Stimulated activated CD8-positive, alpha-beta memory T cell treated with anti-CD3 and anti-CD28 coated beads, Interleukin-4, amount 100 ng/mL, for 1 hour (primary cell): ENCODE measurements at places on chromosomes 1 and 21.

- DNase-seq = no peak
These were observed 12.8 kb downstream of the GCSAML start for GRCh38 chr1:247561711-247562110.

DNA sequence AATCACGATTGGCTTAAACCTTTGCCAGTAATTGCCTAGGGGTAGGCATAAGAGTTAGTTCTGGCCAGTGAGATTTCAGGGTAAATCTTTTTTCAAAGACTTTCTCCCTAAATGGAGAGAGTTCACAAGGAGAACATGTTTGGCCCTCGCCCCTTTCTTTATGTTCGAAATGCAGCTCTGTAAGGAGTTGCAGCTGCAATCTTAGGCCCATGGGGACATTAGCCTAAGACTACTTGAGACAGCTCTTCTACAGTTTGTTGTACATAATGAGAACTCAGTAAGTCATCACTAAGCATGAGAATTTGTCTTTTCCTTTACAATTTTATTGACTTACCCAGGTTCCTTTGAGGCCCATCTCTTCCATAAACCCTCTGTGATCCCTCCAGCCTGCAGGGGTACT lies 40.4 kb upstream of the GADD45A start:
- DNase-seq = no peak

DNA sequence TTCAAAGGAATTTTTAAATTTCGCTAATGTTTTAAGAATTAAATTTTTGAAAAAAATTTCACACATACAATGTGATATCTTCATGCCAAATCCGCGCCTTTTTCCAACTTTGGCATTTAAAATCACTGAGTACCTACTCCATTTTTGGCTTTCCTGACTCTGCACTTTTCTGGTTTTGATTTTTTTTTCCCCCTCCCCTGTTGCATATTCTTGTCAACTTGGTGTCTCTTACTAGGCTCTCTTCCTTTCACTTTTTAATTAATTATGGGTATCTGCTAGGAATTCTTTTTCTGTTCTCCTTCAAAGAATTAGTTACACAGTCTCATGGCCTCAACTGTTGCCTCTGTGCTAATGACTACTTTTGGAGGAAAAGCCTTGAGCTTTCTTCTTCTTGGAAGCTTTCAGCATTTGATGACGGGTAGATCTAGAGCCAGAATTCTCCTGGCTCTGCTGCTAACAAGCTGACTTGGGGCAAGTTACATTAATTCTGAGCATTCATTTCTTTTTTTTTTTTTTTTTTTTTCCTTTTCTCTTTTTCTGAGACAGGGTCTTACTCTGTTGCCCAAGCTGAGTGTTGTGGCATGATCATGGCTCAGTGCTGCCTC lies 1.8 kb downstream of the AGL start:
- no peak for DNase-seq

DNA sequence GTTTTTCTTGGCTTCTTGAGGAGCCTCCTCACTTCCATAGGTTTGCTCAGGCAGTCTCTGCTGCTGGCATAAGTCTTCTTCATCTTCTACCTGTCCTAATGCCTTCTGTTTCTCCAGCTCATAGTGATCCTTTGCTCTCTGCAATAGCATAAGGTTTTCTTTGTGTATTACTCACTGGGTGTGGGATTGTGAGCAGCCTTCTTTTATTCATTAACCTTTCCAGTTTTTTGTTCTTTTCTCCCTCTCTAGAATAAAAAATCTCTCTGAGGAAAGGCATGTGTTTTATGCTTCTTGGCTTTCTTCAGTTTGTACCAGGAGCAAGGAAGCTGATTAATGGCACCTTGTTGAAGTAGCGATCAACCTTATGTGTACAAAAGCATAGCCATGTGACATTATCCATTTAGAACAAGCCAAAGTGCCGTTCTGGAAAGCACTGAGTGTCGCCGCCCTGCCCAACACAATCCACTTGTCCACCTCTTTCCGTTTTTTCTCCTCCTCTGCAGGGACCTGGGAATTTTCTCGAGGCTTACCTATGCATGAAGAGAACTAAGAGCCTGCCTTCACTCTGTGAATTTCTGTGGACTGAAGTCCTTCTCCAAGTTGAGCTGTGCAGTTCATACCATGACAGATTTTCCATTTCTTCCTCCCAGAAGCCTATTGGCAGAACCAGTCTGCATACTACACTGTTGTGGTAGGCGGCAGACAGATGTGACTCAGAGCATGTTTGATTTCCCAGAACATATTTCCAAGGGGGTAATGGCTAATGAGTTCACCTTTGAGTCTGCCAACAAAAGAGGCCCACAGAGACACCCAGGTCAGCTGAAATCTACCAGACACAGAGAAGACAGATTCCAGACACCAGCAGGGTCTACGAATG lies 39.0 kb downstream of the DPT start:
- no peak for DNase-seq

DNA sequence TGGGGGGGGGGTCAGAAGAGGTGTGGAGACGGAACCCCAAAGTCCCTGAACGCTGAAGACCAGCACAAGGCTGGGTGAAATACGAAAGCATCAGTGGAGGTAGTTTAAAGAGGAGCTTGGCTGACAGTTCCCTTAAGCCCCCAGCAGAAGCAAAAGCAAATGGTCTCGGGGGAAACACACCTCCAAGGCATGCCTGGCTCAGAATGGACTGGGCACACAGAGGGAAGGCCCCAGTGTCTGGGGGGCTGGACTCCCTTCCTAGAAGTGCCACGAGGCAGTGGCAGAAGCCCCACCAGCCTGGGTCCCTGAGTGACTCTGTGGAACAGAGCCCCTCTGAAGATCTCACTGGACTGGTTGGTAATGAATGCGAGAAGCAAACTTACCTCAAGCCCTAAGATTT lies 43.9 kb downstream of the UBE2G2 start:
- no peak for DNase-seq

- DNase-seq = no peak
These were observed 266.3 kb upstream of the OLFM3 start for GRCh38 chr1:102262994-102263393.

GRCh38 chr1:30872033-30872947 lies 36.3 kb downstream of the SDC3 start:
- DNase-seq = no peak

DNA sequence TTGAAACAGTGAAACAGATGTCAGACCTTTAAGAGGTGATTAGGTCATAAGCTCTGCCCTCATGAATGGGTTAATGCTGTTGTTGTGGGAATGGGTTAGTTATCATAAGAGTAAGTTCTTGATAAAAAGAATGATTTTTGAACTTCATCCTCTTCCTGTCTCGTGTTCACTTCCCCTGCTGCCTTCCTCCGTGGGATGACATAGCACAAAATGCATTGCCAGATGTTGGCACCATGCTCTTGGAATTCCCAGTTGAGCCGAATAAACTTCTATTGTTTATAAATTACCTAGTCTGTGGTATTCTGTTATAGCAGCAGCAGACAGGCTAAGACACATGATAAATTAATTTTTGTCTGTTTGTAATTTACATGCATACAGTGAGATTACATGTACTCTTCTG lies 112.0 kb upstream of the LRRC7 start:
- DNase-seq = no peak

- no peak for DNase-seq
These were observed 32.6 kb downstream of the TRIM67 start for GRCh38 chr1:231194476-231194842.

DNA sequence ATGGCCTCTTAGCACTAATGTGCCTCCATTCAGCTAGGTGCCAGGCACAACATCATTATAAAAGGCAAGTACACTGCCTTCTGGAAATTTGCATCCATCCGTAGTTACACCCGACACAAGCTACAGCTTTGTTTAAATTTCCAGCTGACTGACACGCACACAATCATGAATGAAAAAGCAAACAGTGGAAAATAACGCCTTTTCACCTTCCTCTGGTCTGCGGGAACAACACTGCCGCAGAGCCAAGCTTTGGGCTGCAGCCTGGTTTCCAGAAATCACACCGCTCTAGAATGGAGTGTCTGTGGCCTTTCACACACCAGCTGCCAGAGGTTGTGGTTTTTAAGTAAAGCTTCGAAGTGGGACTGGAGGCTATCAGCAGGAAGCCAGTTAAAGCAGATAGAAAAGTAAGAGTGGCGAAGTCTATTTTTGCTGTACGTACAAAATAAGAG lies 142.8 kb upstream of the COA6 start:
- no peak for DNase-seq

DNA sequence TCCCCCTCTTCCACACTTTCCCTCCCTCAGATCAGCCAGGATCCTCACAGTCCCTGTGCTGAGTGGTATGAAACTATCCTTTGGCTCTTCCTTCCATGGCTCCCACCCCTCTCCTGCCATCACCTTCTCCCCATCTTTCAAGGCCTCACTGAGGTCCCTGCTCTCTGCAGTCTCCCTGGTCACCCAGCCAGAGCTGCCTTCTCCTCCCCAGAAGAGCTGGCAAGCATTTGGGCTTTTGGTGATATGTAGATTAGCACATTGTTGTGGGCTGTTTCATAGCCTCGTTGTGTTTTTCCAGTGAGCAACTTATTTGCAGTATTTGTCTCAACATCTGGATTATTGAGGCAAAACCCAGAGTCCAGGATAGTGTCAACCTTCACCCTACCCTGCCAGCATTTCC lies 2.2 kb downstream of the CSF1 start:
- no peak for DNase-seq
